Cardiac fibroblast (primary cell): ENCODE measurements at places on chromosomes 4 and X.

DNA sequence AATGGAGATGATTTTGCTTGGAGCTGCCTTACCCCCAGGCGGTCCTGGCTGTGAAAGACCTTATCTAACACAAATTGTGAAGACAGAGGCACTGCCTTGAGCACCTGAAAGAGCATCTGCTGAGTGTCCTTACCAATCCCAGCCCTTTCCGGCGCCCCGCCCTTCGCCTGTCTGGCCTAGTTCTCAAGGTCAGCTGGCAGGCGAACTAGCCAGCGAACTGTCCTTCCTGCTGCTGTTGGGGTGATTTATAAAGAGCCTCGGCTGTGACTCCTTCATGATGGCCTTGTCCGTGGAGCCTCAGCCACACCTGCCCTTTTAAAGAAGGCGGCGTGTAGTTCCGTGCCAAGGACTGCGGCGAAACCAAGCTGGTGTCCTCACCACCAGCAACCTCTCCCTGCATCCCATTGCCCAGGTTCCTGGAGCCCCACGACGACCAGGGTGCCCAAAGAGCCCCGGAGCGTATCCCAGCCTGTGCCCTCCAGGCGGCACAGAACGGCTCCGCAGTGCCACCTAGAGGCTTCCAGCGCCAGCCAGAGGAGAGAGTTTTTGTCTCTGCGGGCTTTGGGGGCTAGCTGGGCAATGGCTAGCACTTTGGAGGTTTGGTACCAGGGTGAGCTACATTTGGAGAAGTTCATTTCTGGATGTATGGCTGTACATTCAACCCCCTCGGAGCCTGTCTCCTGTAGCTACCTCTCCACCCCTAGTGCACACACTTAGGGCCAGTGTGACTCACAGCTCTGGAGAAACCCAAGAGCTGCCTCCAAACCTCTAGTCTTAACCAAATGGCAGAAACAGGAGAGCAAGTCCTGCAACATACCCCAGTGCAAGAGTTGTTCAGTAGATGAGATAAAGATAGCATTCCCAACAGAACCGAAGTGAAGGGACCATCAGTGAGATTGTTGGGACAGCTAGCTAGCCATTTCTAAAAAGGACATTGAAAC, 36.8 kb upstream of the VMA21 start:
- peak; percentile 12 for DNase-seq

DNA sequence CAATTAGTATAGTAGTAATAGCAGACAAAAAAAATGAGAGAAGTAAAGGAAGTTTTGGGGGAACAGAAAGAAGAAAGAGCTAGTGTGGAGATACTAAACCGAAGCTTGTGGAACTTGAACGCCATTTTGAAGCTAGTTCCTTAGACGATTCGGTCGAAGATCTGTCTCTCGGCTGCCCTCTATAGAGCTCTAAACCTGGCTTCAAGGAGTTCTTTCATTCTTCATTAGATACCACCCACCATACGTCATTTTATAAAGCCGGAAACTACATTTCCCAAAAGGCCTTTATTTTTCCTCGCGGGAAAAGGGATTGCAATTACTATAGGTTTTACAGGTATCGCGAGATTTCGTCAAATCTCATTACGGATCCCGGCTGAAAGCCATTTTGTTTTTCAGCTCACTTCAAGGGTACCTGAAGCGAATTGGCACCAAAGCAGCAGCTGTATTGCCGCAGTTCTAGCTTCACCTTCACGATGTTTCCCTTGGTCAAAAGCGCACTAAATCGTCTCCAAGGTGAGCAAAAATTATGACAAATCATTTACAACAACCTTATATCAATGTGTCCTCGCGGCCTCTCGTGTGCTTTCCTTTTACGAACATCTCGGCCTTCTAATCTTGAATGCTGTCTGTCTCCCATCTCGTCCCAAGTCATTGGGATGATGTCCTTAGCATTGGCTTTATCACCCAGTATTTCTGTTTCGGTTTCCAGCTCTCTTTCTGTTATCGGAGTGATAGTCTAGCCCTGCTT, at the start of gene COX7B:
Gene COX7B (plus strand): TSS at position 388 of the 748 bp plus-strand sequence. CDS start 86 bp downstream, at position 474.
- peak; percentile 97 for DNase-seq

GRCh38 chrX:120752431-120753082, 122.7 kb upstream of the C1GALT1C1 start:
- DNase-seq = no peak

- peak; percentile 99 for DNase-seq
These were observed at the start of gene CXCL8 for GRCh38 chr4:73740353-73740778. Gene CXCL8, plus strand, starts transcription at chr4:73740569. Its CDS starts 90 bp downstream, at chr4:73740659.
